Smooth muscle cell of the pulmonary artery (primary cell): ENCODE measurements at places on chromosomes 2 and 18. TPM values are rescaled to one million over a fixed set of nuclear protein-coding genes. Genes with fewer than 3 reads are reported as not detected.

Gene EMILIN1
- 283 and 480 TPM in 2 replicates for total RNA-seq

Gene TEKT4
- not detected in 2 replicates for total RNA-seq

Gene MC2R
- not detected in 2 replicates for total RNA-seq

Gene DNAH6
- 0.07 and 0.13 TPM in 2 replicates for total RNA-seq

Gene RAB3GAP1
- 75.5 and 88.1 TPM in 2 replicates for total RNA-seq

Gene MBD2
- total RNA-seq, result 23.4 and 30.3 TPM in 2 replicates

Gene GAREM1
- total RNA-seq, result 3.2 and 3.5 TPM in 2 replicates

Gene UGT1A3
- total RNA-seq, result not detected in 2 replicates

Gene ACMSD
- total RNA-seq, result not detected in 2 replicates
